ENCODE measurements at places on chromosomes 3 and 15.

GRCh38 chr3:112381673-112382542 lies 49.0 kb downstream of the CD200 start:
- DNase-seq, result peak; percentile 10

DNA sequence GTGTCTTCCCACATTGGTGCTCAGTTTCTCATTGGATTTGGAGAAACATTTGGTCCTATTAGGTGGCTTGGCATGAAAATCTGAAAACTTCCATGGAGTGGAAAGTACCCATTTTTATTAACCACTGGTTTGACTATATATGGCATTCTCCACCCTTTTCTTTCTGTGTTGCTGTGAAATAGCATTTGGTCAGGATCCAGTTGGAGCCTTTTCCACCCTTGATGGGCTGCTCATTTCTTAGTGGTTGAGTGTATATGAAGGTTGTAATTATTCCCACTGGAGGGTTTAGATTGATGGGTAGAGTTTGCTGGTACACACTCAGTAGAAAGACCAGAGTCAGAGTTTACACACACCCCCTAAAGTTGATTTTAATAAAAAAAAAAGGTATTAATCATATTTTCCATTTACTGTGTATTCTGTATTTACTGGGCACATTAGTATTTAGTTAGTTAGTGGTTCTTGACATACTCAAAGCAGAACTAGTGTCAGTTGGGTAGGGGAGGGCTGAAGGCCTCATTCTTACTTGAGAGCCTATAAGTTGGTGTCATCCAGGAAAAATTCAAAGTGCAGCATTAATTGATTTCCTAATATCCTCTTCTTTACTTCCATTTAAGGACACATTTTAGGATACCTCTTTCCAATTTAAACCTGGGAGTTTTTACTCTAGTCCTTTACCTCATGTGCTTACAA lies 69.5 kb downstream of the FLNB start:
- no peak for DNase-seq

- no peak for DNase-seq
Measured at GRCh38 chr3:169790687-169791429, 17.7 kb downstream of the MYNN start.

DNA sequence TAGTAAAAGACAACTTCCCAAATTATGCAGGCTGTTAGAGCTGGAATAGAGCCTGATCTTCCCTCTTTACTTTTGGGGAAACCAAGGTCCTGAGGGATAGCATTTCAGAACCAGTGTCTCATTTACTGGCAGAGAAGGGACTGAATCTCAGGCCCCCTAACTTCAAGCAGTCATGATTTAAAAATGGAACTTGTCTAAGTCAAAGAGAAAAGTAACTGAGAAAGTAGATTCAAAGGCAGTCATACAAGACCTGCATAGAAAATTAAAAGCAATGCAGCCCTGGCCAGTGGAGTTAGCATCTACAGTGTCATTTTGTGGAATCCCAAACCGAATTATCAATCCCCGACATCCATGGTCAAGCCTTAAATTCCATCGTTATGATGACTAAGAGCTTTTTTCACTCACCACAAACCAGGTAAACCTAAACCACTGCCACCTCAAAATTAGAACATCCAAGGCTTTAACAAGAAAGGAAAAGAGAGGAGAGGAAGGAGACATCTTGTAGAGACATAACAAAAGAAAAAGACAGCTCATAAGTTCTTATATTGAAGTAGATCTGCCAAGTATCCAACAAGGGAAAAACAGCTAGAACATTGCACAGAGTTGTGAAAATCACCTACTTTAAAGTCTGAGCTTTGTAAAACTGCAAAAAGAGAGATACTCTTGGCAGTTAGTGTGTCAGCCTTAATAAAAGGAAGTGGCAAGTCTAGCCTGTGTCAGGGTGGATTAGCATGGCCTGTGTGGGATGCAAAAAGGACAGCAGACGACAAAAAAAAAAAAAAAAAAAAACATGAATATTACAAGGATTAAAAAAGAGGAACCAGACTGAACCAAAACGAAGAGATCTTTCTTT lies 54.1 kb upstream of the CCR2 start:
- peak; percentile 84 for DNase-seq

DNA sequence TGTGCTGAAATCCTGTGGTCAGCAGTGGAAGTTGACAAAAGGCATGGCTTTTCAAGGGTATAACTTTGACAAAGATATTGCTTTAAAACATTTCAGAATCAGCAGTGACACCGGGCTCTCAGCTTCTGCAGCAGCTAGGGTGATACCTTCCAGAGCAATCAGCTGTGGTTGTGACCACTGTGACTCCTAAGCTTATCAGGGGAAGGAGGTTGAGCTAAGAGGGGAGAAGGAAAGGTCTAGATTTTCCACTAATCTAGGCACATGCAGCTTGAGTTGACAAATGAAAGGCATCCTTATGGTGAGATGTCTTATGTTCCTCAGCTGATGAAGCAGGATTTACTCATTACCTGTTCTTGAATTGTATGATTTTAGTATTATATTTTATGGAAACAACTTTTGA lies 16.3 kb upstream of the LRRFIP2 start:
- no peak for DNase-seq

DNA sequence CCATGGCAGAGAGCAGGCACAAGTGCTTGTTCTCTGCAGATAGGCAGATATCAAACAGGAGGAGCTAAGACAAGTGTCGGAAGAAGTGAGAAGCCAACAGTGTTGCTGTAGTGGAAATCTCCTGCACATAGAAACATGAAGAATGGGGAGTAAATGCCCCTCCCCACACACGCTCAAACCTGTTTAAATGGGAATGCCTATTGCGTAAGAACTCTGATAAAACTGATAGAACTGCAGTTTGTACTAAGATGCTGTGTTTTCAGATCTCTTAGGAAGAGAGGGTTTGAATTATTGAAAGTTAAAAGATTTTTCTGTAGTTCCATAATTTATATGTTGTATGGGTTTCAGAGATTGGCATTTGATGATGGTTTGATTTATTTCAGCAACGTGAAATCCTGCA lies 19.6 kb downstream of the EIF2AK4 start:
- no peak for DNase-seq

DNA sequence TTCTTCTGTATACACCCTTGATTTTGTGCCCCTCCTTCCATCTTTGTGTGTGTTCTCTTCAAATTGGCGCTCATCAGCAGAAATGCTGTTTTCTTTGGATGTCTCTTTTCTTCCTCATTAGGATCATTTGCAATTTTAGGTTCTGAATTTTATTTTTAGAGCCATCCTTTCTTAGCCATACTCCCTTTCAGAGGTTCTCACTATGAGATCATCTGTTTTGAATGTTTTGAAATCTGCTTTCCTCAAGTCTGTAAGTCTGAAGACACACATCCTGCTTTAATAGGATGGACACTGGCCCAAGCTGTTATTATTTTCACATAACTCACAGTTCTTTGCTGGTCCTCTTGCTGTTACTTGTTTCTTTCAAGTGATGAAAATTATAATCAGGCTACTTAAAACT lies 124.8 kb downstream of the BDH1 start:
- no peak for DNase-seq

GRCh38 chr15:70033109-70033508 lies 64.6 kb downstream of the TLE3 start:
- DNase-seq, result no peak

- DNase-seq, result no peak
Measured at GRCh38 chr15:85614059-85614458, 180.7 kb downstream of the KLHL25 start.

DNA sequence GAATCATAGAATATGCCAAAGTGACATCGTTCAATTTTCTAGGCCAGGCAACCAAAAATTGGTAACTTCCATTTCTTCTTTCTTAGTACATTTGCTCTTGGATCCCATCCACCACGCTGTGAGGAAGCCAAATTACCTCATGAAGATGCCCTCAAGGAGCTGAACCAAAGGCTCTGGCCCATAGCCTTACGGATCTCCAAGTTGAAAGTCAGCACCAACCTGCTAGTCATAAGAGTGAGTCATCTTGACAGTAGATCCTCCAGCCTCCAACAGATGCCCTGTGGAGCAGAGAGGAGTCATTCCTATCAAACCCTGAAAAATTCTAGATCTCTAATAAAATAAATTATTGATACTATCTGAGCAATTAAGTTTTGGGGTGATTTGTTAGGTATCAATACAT lies 322.5 kb upstream of the COL8A1 start:
- DNase-seq, result no peak

DNA sequence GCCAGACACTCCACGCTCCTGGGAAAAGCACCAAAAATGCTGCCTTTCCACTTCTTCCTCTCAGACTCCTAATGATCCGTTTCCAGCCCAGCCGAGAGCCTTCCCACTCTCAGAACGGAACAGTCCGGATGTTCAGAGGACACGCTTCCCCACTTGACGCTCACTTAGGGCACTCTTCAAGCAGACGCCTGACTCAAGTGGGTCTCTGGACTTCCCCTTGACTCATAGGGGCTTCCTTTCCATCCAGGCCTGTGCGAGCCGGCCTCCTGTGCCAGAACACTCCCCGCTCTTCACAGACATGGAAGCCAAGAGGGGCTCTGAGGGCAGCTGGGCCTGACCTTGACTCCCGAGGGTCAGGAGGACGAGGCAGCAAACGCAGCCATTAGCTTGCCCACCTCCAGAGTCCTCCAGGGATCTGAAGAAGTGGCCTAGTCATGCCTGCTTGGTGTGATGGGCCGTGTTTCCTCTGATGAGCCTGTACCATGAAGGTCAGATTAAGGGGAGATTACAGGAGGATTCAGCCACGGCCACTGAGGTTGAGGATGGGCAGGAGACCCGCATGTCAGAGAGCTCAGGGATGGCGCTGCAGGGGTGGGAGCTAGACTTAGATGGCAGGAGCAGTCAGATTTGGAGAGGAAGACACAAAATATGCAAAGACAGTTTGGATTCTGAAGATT lies 114.7 kb upstream of the TLE3 start:
- DNase-seq, result no peak
